Naive thymus-derived CD4-positive, alpha-beta T cell (primary cell): ENCODE measurements at places on chromosomes 7 and 10. TPM values are rescaled to one million over a fixed set of nuclear protein-coding genes. Genes with fewer than 3 reads are reported as not detected.

GRCh38 chr10:86673216-86673826 lies 5.0 kb downstream of the LDB3 start:
- no peaks in the 10 kb centered on the region for H3K36me3 ChIP-seq
- H3K4me3 ChIP-seq, result no peak overlapping the region
- DNase-seq, result no peak
- H3K27me3 ChIP-seq, result no peaks in the 10 kb centered on the region

DNA sequence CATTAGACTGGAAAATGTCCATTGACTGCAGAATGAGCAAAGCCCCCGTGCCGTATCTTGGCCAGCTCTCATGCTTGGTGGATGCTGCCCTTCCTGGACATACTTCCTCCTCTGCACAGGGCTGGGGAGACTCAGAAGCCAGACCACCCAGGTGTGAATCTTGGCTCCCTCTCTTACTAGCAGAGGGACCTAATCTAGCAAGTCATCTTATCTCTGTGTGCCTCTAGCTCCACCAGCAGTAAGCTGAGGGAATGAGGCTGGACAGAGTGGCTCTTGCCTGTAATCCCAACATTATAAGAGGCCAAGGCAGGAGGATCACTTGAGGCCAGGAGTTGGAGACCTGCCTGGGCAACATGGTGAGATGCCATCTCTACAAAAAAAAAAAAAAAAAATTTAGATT lies 173.8 kb upstream of the GHITM start:
- H3K36me3 ChIP-seq, result no peaks in the 10 kb centered on the region
- no peak overlapping the region for H3K27ac ChIP-seq
- H3K27me3 ChIP-seq, result no peaks in the 10 kb centered on the region
- no peak for DNase-seq

GRCh38 chr10:16466001-16466400 lies 29.2 kb downstream of the PTER start:
- H3K4me3 ChIP-seq, result no peak overlapping the region
- H3K4me1 ChIP-seq, result no peaks in the 10 kb centered on the region
- H3K27ac ChIP-seq, result no peak overlapping the region
- H3K36me3 ChIP-seq, result peaks cover 9% of the 10 kb centered on the region

GRCh38 chr7:150866932-150867564 lies 14.7 kb downstream of the AOC1 start:
- no peak for DNase-seq
- H3K4me1 ChIP-seq, result no peaks in the 10 kb centered on the region
- no peaks in the 10 kb centered on the region for H3K27me3 ChIP-seq

DNA sequence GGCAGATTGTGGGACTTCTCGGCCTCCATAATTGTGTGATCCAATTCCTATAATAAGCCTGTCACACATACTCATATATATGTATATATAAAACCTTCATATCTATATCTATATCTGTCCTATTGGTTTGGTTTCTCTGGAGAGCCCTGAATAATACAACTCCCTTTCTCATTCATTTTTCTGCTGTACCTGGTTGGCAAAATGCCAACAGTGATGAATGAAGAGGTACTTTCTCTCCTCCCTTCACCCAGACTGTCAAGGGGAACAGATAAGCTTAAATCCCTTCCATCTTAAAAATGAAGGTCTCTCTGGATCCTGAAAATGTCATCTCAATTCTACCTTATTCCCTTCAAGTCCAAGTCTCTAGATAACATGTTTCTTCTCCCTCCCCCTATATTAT lies 60.3 kb upstream of the FOXP2 start:
- H3K27me3 ChIP-seq, result no peaks in the 10 kb centered on the region
- no peak overlapping the region for H3K4me3 ChIP-seq
- DNase-seq, result no peak
- H3K36me3 ChIP-seq, result no peaks in the 10 kb centered on the region
- no peak overlapping the region for H3K27ac ChIP-seq
- no peaks in the 10 kb centered on the region for H3K4me1 ChIP-seq

GRCh38 chr7:131562941-131563340 lies 6.5 kb upstream of the PODXL start:
- peaks cover 1% of the 10 kb centered on the region for H3K4me1 ChIP-seq
- no peaks in the 10 kb centered on the region for H3K27me3 ChIP-seq
- DNase-seq, result no peak
- no peak overlapping the region for H3K27ac ChIP-seq

DNA sequence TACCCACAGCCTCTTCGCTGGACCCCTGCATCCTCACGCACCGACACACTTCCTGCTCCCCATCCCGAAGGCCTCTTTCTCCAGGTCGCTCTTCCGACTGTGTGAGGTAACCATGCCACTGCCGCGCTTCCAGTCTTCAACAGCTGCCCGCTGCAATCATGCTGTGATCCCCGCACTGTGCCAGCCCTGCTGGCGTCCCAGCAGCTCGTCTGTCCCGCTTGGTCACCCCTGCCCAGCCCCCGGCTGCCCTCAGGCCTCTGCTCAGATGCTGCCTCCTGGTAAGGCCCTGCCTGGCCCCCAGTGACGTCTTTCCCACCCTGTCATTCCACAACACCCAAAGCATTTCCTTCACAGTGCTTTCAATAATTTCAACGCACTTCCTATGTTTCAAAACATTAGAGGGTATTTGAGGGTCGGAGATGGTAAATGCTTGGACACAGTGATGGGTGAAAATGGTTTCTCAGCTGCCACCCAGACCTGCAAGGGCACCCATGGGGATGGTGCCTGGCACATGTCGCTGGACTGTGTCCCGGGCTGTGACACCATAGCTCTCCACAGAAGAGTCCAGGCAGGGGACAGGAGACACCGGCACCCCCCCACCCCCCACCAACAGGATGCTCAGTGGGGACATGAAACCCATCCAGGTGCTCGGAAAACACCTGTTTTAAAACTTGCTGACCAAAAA lies 125.2 kb downstream of the MAD1L1 start:
- no peak for DNase-seq
- no peaks in the 10 kb centered on the region for H3K36me3 ChIP-seq
- no peaks in the 10 kb centered on the region for H3K27me3 ChIP-seq
- H3K4me3 ChIP-seq, result no peak overlapping the region

Gene PPP1R9A
- not detected in 2 replicates for total RNA-seq

Gene SPDYE2B
- not detected for total RNA-seq

Gene PAX4
- not detected for total RNA-seq
